ENCODE measurements at places on chromosomes 1 and 21.

DNA sequence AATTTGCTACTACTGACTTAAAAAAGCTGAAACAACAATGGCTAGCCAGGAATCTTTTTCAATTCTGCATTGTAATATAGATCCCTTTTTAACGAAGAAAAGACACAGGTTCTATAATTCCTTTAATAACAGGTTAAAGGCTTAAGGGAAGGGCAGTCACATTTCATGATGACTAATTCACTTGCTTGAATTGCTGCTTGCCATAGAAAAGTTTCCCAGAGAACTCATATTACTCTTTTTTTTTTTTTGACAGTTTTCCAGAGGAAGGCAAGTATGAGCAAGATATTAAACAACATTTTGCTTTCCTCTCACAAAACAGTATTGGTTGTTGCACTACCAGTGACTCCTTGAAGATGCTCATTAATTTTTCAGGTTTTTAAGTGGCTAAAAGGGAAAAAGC is 60.9 kb downstream of the IL23R start:
- DNase-seq: no peak

DNA sequence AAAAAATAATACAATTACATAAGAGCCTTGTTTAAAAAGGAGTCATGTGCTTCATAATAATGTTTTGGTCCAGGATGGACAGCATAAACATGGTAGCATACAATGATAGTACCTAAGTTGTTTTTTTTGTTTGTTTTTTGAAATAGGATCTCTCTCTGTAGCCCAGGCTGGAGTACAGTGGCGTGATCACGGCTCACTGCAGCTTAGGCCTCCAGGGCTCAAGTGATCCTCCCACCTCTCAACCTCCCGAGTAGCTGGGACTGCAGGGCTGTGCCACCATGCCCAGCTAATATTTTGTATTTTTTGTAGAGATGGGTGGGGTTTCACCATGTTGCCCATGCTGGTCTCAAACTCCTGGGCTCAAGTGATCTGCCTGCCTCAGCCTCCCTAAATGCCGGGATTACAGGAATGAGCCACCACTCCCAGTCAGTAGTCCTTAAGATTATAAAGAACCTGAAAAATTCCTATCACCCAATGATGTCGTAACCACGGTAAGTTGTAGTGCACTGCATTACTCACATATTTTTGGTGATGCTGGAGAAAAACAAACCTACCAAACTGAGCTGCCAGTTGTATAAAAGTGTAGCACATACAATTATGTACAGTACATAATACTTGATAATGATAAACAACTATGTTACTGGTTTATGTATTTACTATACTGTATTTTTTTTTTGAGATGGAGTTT is 22.4 kb upstream of the RCOR3 start:
- DNase-seq: no peak

- DNase-seq: peak; percentile 11
Observed at GRCh38 chr1:81158592-81158991, 642.1 kb upstream of the ADGRL2 start.

DNA sequence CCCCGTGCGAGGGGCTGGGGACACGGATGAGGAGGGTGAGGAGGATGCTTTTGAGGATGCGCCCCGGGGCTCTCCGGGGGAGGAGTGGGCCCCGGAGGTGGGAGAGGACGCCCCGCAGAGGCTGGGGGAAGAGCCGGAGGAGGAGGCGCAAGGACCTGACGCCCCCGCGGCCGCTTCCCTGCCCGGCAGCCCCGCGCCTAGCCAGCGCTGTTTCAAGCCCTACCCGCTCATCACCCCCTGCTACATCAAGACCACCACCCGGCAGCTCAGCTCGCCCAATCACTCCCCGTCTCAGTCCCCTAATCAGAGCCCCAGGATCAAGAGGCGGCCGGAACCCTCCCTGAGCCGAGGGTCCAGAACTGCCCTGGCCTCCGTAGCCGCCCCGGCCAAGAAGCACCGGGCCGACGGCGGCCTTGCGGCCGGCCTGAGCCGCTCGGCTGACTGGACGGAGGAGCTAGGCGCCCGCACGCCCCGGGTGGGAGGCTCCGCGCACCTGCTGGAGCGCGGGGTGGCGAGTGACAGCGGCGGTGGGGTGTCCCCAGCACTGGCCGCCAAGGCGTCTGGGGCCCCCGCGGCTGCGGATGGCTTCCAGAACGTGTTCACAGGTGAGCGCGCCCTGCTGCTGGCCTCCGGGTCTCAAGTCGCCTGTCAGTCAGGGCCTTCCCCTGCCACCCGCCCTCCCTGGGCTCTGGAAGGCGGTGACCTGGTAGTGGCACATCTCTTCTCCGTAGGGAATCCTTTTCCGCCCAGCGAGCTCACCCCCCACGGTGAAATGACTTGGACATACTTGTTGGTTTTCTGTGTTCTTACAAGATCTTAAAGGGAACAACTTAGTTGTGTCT is 1.7 kb downstream of the FMN2 start:
- DNase-seq: peak; percentile 64

DNA sequence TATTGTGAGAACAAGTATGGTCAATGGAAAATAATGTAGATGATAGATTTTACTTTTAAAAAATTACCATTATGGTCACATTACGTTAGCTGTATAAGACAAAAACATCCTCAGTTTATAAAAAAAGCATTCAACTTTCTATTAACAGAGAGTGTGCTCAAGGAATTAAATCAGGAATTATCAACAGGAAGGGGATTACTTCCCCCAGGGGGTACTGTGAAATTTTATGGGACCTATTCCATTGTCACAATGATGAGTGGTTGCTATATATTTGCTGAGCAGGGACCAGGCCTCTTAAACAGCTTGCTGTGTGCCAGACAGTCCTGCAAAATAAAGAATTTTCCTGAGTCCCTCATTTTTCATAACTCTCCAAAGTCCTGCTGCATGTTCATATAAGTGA is 21.2 kb downstream of the JAM2 start:
- DNase-seq: peak; percentile 5

DNA sequence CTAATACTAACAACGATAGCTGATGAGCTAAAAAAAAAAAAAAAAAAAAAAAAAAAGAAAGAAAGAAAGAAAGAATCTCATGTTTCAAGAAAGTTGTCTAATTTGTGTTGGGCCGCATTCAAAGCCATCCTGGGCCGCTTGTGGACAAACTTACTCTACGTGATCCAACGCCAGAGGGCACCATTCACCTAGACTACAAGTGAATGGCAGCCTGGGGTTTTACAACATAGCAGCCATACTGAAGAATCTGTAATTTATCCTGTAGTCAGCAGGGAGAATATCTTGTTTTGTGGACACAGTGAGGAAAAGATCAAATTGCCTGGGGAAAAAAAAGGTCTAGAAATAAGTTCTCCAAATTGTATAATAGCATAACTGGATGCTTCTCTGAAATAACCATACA is 47.0 kb downstream of the CYP2J2 start:
- DNase-seq: peak; percentile 78

DNA sequence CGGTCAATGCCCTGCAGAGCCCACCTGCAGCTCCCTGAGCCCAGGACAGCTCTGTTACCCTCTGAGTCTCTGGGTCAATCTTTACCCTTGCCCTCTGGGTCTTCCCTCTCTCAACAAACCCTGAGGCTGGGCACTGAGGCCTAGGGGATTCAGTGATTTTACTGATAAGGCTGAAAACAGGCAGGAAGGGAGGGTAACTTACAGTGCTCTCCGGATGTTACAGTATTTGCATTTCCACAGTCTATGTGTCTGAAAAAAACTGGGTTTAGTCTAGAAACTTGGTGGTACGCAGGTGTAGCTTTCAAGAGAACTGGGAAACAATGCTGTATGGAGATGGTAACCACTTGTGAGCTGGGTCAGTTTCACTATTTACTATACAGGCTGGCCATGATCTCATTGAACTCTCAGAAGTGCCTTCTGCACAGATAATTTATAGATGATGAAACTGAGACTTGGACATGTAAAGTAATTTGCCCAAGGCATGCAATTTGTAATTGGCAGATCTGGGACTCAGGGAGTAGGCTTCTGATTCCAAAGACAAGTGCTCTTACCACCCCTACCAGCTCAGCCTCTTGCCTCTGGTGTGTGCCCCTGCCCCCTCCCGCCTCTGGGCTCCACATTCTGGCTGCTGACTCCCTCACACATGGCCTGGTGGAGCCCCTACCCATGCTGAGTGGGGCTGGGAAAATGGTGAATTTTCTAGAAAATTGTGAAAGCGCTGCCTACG is 48.8 kb downstream of the TENT5C start:
- no peak for DNase-seq

GRCh38 chr1:226790545-226791181 is 51.6 kb upstream of the ITPKB start:
- no peak for DNase-seq

GRCh38 chr21:44483288-44484237 is 28.3 kb downstream of the LRRC3 start:
- no peak for DNase-seq

- DNase-seq: no peak
Observed at GRCh38 chr1:116534014-116534739, 36.6 kb downstream of the CD58 start.

DNA sequence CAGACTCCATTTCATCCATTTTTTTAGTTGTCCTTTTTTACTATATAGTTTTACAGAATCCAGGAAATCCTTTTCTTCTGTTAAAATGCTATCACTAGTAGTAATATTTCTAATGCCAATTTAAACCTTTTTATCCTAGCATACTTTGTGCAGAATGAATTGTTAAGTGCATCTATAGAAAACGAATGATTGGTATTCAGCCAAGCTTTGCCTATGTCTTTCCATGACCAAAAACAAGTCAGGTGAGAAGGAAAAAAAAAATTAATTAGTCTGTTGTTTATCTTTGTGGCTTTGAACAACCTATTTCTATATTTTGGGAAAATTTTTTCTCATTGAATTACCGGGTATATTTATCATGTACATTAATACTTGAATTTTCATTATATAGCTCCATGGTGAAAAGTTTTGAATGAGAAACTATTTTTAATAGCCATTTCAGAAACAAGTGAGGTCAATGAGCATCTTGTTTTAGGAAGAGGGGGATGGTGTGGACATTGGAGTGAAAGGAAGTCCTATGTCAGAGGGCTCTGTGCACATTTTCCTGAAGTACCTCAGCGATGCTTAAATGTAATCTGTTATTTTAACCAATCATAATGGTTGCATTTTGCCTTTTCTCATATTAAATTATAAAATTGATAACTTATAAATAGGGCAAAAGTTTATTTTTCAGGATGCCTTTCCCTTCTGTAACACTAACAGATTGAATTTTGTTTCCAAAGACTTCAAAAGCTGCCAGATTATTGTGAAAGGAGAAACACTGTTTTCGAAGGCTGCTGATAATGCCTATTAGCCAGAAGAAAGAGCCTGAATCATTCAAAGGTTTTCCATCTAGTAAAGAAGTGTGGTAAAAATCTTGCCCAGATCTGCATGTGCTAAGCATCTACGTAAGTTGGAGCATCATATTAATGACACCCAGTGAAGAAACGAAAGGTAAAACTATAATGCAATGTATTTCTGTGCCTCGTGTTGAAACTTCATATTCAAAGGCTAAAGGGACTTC is 73.8 kb upstream of the S1PR1 start:
- DNase-seq: no peak

DNA sequence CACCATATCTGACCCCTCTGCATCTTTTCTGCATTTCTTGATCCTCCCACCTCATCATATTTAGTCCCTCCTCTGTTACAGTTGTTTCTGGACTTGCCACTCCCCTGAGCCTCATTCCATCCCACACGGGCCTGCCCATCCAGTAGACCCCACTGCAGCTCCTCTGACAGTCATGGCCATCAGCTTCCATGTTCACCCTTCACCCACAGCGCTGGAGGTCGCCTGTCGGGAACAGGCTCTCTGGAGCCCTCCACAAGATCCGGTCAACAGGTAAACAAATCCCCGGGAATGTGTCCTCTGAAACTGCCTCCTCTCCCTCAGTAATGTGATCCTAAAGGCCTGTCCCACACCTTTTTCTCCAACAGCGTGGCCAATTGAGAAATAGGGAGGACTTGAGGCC is 31.3 kb downstream of the SYF2 start:
- DNase-seq: no peak

GRCh38 chr1:187871177-187871845 is 1042.6 kb downstream of the PLA2G4A start:
- no peak for DNase-seq

GRCh38 chr1:103256490-103256889 is 148.2 kb upstream of the COL11A1 start:
- no peak for DNase-seq

DNA sequence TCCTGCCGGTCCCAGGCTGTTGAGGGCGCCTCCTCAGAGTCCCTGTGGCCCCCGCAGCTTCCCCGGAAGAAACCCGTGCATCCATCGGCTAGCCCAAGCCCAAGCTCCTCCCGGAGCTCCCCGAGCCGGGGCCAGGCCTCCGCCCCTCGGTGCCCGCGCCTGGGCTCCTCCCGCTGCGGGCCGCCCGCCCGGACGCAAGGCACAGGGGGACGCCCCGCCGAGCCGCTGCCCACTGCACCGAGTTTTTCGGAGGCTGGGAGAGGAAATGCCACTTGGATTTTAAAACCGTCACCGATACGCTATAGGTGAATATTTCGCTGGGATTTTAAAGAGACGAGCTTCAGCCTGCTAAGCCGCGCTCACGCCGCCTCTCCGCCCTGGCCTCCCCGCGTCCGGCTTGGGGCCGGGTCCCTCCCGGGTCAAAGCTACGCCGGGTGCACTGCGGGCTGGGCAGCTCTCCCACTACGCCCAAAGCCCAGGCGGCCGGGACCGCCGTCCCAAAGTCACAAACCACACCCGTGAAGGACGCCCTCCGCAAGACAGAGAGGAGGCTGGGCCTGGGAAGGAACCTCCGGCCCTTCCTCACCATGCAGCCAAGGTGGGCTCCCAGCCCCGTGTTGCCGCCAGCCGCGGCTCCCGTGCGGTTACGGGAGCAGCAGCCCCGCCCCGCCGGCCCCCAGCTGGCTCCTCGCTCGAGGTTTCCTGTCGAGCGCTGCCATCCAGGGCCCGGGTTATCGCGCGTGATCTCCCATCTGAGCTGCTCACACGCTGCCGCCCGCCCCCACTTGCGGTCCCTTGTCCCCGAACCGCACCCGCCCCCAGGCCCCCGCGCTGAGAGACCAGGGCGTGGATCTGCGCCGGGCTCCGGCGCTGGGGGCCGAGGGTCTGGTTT is 63.2 kb downstream of the CD247 start:
- peak; percentile 55 for DNase-seq

- no peak for DNase-seq
Observed at GRCh38 chr1:156438278-156438987, 62.1 kb downstream of the MEF2D start.

GRCh38 chr1:13699936-13700520 is at the start of gene PRDM2:
Gene PRDM2 (plus strand): TSS chr1:13700188. CDS start chr1:13715606, 15,418 bp downstream.
- DNase-seq: peak; percentile 45

DNA sequence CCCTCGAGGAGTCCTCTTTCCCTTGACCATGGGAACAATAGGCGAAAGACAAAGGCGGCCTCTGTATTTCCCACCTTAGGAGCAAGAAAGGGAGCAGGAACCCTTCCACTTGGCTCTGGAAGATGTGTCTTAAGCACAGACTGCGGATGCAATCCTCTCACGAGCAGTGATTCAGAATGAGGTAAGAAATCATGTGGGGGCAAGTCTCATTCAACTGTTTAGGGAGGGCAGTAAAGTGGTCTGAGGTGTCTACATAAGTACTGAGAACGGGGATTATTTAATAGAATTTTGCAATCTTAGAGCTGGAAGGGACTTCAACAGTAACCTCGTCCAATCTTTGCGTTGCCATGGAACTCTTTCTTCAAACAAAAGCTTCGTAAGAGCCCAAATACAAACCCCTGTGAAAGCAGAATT is 1.6 kb upstream of the DYRK3 start:
- peak; percentile 36 for DNase-seq
